ENCODE measurements at places on chromosomes 5 and 9. TPM values are rescaled to one million over a fixed set of nuclear protein-coding genes. Genes with fewer than 3 reads are reported as not detected.

GRCh38 chr9:127064335-127064734, 58.1 kb downstream of the ANGPTL2 start:
- DNase-seq: no peak

Gene GABRA1
- not detected for total RNA-seq

- DNase-seq: no peak
Observed at GRCh38 chr5:96064877-96065276, 103.2 kb upstream of the ELL2 start.

DNA sequence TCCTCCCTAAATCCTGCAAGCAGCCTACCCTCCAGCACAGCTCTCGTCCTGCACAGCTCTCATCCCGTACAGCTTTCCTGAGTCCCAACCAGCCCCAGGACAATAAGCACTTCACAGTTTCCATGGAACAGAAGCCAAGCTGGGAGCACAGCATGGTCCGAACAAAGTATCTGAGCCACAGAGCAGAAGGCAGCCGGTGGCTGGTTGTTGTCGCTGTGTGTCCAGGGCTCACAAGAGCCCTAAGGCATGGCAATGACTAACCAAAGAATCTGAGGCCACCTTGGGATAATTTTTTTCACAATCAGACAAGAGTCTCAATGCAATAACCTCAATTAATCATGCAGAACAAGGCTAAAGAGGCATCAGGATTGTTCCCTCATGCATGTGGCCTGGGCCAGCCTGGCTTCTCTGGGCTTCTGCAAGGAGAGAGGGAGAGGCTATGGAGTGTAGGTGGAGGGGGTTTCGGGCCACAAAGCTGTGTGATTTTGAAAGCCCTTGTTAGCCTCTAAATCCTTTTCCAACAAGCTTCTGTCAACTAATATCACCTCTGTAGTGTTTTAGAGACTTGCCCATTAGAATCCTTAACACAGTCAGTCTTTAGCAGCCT, 323.4 kb downstream of the PIK3R1 start:
- no peak for DNase-seq
